ENCODE measurements at places on chromosomes 5 and 9. TPM values are rescaled to one million over a fixed set of nuclear protein-coding genes. Genes with fewer than 3 reads are reported as not detected.
A peak's percentile ranks its signal among the peaks of the same experiment; 100 is the strongest.

TMEM215 gene
- total RNA-seq: not detected

ELAVL2 gene
- not detected for total RNA-seq

SLC1A3 gene
- 1.5 TPM for total RNA-seq

PDZD2 gene
- total RNA-seq: 0.02 TPM

TEK gene
- total RNA-seq: not detected

PRRC2B gene
- total RNA-seq: 179 TPM

STPG3 gene
- 0.63 TPM for total RNA-seq

TPPP gene
- total RNA-seq: 0.29 TPM

FKTN gene
- 24.0 TPM for total RNA-seq

DNA sequence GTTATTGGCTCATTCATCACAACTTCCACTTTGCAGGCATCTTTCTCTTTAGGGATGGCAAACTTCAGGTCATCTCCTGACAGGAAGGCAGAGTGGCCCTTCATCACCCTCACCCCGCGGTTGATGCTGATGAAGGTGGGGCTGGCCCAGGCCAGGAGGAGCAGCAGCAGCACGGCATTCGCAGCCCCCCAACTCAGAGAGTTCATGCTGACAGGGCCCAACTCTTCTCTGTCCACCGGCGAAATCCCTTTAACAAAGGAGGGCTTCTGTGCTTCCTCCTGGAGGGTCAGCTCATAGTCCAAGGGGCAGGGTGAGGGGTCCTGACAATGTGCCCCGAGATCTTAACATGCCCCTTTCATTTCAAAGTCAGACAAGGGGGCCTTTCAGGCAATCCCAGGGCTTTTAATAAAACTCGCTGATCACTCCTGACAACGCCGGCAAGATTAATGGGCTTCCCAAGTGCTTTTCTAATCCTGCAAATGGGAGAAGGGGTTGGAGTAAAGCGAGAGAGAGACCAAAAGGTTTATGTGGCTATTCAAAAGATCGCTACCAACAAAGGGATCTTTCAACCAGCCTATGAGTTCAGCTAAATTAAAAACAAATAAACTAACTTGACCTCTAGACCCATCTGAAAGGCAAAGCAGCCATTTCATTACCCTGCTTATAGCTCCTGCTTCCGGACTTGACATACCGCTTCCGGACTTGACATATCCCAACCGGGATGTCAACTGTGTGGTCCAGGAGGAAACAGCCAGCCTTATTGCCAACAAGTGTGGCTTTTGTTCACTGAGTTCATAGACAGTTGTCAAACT, 41.2 kb downstream of the FREM1 start:
- H3K36me3 ChIP-seq: no peaks in the 10 kb centered on the region
- H3K27me3 ChIP-seq: no peaks in the 10 kb centered on the region
- DNase-seq: no peak
- H3K4me3 ChIP-seq: no peak overlapping the region

DNA sequence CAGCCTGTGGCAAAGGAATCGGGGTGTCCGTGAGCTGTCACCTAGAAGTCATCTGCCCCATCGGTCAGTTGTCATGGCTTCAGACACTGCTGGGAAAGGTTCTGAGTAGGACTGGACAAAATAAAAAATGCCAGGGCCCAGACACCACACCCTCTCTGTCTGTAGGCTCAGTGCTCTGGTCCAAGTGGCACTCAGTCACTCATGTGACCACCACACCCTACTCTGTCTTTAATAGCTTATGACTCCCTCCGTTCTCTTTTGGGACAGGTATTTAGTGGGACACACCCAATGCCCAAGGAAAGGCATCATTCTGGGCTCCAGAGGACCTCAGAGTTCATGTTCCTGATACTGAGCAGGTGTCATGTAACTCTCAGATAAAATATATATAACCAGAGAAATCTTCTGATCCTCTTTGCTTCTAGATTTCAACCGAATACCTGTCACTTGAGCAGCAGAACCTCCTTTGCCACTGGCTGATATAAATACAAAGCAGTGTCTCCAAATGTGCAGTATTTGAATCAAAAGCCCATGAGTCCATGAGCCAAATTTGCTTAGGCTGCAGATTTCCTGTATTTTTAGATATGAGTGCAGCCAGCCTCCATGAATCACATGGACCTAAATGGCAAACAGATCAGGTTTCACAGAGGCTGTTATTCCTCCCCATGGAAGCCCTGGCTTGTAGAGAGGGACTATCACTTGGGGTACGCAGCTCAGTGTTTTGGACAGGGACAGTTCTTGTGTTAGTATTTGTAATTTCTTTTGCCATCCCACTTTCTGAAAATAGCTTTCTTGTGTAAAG, 272.0 kb downstream of the ARHGAP26 start:
- H3K4me1 ChIP-seq: peaks cover 41% of the 10 kb centered on the region
- no peaks in the 10 kb centered on the region for H3K27me3 ChIP-seq

DNA sequence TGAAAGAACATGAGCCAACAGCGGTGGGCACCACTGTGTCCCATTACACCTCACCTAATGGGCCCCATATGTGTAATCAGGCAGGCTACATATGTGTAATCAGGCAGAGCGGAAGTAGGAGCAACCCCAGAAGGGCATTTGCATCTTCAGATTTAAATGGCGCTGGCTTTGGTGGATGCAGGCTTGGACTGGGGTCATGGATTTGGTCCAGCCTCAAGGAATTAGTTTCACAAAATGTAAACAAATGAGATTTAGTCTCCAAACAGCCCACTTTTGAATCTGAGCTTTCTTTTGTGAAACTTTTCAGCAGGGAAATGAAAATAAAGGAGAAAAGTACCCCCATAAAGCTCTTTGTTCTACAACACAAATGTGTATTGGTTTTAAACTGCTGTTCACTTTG, 161.3 kb downstream of the LPAR1 start:
- DNase-seq: no peak
- no peak overlapping the region for H3K27ac ChIP-seq

DNA sequence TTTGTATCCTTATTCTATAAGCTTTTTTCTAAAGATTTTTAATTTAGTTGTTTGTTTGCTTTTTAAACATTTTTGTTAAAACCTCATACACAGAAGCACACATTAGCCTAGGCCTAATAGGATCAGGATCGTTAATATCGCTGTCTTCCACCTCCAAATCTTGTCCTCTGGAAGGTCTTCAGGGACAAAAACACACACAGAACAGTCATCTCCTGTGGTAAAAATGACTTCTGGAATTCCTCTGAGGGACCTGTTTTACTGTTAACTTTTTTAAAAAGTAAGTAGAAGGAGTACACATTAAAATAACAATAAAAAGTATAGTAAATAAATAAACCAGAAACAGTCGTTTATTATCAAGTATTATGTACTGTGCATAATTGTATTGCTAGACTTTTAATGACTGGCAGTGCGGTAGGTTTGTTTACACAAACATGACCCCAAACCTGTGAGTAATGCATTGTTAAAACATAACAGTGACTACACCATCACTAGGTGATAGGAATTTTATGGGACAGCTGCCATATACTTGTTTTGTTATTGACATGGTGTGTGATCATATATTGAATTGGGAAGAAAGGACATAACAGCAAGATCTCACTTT, 109.6 kb downstream of the ZCCHC7 start:
- H3K36me3 ChIP-seq: peaks cover 7% of the 10 kb centered on the region
- DNase-seq: no peak
- H3K27me3 ChIP-seq: no peaks in the 10 kb centered on the region
- H3K4me1 ChIP-seq: no peaks in the 10 kb centered on the region
- H3K27ac ChIP-seq: no peak overlapping the region

- no peaks in the 10 kb centered on the region for H3K36me3 ChIP-seq
- no peaks in the 10 kb centered on the region for H3K4me1 ChIP-seq
Measured at GRCh38 chr9:112581469-112582176, 95.0 kb downstream of the KIAA1958 start.

GRCh38 chr5:169934990-169935389, 45.3 kb downstream of the INSYN2B start:
- H3K27ac ChIP-seq: peak overlapping the region; percentile 21
- peaks cover 9% of the 10 kb centered on the region for H3K36me3 ChIP-seq
- no peak overlapping the region for H3K4me3 ChIP-seq
- no peak for DNase-seq
- no peaks in the 10 kb centered on the region for H3K27me3 ChIP-seq
- peaks cover 29% of the 10 kb centered on the region for H3K4me1 ChIP-seq

DNA sequence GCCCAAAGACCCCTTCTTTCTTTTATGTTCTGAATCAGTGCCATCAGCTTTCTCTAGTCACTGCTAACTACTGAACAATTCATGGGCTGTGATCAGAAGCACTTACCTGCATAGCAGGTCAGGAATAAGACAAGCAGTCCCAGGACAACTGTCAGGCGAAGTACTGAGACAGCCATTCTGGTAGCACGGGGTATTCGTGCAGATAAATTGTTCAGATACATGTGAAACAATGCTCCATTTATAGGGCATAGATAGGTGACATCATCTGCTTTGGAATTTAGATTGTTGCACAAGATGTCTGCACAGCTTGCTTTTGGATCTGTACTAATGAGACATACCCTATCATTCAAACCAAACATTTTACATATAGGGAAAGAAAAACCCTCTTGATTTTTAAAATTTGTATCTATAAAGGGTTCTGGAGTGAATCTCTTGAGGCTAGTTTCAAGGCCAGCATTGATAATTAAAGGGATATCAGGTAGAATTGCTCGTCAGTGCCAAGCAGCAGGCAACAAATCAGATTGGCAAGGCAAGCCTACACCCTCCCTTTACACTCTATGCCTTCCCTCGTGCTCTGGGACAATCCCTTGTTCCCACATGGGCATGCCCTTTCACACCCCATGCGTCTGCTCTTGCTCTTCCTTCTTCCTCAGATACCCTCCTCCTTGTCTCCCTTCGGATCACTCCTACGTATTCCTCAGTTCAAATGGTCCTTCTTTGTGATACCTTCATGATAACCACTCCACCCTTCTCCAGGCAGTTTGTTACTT, at the start of gene C5orf46:
C5orf46 (minus strand) TSS at position 213 of the 770 bp plus-strand sequence; CDS start at position 176, 37 bp downstream.
- H3K4me1 ChIP-seq: no peaks in the 10 kb centered on the region
- no peaks in the 10 kb centered on the region for H3K27me3 ChIP-seq
- no peak for DNase-seq
- H3K27ac ChIP-seq: no peak within 1 kb of the TSS
- H3K36me3 ChIP-seq: no peaks in the 10 kb centered on the region
- H3K4me3 ChIP-seq: no peak within 1 kb of the TSS

GRCh38 chr9:124349675-124350493, 65.4 kb downstream of the PSMB7 start:
- no peaks in the 10 kb centered on the region for H3K27me3 ChIP-seq
- no peaks in the 10 kb centered on the region for H3K4me1 ChIP-seq
- no peak overlapping the region for H3K4me3 ChIP-seq
- no peak overlapping the region for H3K27ac ChIP-seq

- H3K27me3 ChIP-seq: peaks cover 54% of the 10 kb centered on the region
- H3K4me1 ChIP-seq: no peaks in the 10 kb centered on the region
- no peak overlapping the region for H3K4me3 ChIP-seq
- no peak for DNase-seq
- no peak overlapping the region for H3K27ac ChIP-seq
- H3K36me3 ChIP-seq: no peaks in the 10 kb centered on the region
Measured at GRCh38 chr9:37668116-37668601, 17.4 kb downstream of the FRMPD1 start.

GRCh38 chr9:93392974-93393373, 58.5 kb upstream of the FAM120A start:
- no peaks in the 10 kb centered on the region for H3K36me3 ChIP-seq
- H3K27me3 ChIP-seq: no peaks in the 10 kb centered on the region
- H3K27ac ChIP-seq: no peak overlapping the region
- no peak for DNase-seq

- no peak for DNase-seq
- no peak overlapping the region for H3K4me3 ChIP-seq
- peaks cover 2% of the 10 kb centered on the region for H3K36me3 ChIP-seq
- peaks cover 60% of the 10 kb centered on the region for H3K27me3 ChIP-seq
- H3K4me1 ChIP-seq: peaks cover 10% of the 10 kb centered on the region
Measured at GRCh38 chr9:88529496-88529895, 5.5 kb upstream of the NXNL2 start.

DNA sequence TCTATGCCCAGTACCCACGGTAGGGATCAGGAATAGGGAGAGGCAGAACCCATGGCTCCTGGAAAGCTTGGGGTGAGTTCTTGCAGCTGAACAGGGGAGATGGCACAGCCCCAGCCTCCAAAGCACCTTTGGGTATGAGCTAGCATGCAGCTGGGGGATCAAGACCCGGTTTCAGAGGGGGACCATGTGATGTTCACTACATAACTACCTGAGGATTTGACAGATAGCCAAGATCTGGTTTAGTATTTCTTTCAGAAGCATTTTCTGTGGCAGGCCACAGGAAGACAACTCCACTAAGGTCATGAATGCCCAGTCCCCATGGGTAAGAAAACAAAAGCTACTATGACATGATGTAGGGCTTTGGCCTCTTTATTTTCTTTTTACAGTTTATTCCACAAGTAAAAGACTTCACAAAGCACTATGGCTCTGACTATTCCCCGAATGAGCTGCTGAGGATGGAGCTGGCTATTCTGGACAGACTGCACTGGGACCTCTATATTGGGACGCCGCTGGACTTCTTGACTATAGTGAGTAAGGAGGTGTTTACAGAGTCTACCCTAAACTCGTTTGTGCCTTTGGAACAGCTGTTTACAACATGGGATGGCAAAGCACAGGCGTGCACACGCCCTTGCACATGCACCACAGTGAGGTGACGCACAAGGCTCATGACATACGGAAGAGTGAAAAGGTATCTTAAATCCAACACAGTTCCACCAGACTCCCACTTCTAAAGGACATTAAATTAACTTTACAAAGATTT, 3.4 kb downstream of the CCNI2 start:
- no peak overlapping the region for H3K4me3 ChIP-seq
- peaks cover 48% of the 10 kb centered on the region for H3K4me1 ChIP-seq
- no peaks in the 10 kb centered on the region for H3K36me3 ChIP-seq
- H3K27ac ChIP-seq: peak overlapping the region; percentile 95

- no peak overlapping the region for H3K4me3 ChIP-seq
- no peaks in the 10 kb centered on the region for H3K36me3 ChIP-seq
- no peaks in the 10 kb centered on the region for H3K4me1 ChIP-seq
- H3K27me3 ChIP-seq: no peaks in the 10 kb centered on the region
- H3K27ac ChIP-seq: no peak overlapping the region
Measured at GRCh38 chr5:133289686-133290367, 238.0 kb downstream of the HSPA4 start.

- no peak for DNase-seq
- peaks cover 53% of the 10 kb centered on the region for H3K27me3 ChIP-seq
- no peaks in the 10 kb centered on the region for H3K36me3 ChIP-seq
Measured at GRCh38 chr5:34484216-34484920, 171.8 kb upstream of the RAI14 start.

Data from activated T-cell treated with anti-CD3 and anti-CD28 coated beads, Interleukin-2, amount 50 U/mL, for 72 hours (primary cell).